Right renal cortex interstitium (tissue), 3 donors: ENCODE measurements at places on chromosomes 1 and 21.

DNA sequence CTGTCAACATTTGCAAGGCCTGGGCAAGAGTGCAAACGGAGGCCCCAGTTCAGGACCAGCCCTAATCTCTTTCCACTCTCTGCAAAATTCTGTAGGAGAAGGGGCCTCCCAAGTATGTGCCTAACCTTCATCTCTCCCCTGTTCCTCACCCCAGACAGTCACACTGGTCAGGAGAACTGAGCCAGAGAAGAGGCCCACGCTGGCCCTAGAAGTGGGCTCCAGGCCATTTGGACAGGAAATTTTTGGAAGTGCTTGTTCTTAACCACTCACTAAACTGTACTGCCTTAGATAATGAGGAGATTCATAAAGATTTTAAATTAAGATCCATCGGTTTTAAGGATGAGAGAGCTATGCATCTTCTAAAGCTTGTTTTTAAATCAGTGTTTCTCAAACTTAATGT is 129.7 kb upstream of the ADGRL2 start:
- no peak for DNase-seq

DNA sequence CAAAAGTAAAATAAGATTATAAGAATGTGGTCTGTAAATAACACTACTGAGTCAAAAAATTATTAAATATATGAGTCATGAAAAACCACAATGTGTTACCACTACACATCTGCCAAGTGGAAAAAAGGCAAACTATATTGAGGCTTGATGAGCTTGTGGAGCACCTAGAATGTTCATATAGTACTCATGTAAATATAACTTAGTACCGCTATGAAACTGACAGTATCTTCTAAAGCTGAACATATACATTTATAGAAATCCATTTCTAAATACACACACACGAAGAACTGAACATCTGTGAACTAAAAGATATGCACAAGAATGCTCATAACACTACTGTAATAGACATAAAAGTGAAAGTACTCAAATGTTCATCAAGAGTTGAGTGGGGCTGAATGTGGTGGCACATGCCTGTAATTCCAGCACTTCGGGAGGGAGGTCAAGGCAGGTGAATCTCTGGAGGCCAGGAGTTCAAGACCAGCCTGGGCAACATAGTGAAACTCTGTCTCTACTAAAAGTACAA is 18.5 kb upstream of the GBP3 start:
- no peak for DNase-seq

GRCh38 chr1:21626921-21627339 is 42.2 kb downstream of the RAP1GAP start:
- no peak for DNase-seq

DNA sequence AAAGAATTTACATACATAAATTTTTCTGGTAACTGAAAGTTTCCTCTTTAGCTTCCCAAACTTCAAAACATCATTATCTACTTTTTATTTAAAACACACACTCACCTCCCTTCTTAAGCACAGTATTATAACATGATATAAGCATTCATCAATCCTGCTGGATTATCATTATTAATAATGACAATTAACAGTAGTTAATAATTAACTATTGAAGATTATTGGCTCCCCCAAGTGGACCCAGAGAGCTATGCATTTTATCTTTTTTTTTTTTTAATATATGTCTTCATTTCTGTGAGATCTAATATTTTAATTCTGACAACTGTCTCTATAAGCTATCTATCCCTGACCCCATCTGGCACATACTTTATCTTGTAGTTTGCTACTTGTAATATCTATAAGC is 252.1 kb upstream of the CACYBP start:
- DNase-seq, result no peak

GRCh38 chr1:152179566-152179965 is 20.5 kb upstream of the RPTN start:
- no peak for DNase-seq

- no peak for DNase-seq
These were observed 22.0 kb downstream of the ELAPOR1 start for GRCh38 chr1:109135940-109136339.

DNA sequence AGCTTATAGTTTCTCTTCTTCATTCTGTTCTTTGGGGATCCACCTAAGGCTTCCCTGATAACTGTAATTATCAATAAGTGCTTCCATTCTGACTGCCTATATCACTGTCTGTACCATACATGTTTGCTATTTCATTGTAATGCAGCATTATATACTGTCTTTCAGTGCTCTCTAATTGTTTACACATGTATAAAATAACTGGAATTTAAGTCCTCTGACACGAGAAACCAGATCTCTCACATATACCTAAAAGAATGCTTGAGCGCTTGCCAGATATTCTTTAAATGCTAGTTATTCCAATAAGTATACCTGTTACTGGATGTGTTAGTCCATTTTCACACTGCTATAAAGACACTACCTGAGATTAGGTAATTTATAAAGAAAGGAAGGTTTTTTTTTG is 34.7 kb downstream of the CELF3 start:
- no peak for DNase-seq

GRCh38 chr1:77950873-77951272 is 28.0 kb downstream of the FUBP1 start:
- DNase-seq, result no peak
